ENCODE measurements at places on chromosomes 4 and X.

- no peak for DNase-seq
Observed at GRCh38 chrX:45200741-45201234, at the start of gene DIPK2B. Gene DIPK2B (minus strand): TSS chrX:45200876. CDS start chrX:45200826, 50 bp downstream.

GRCh38 chrX:39144956-39145355 is 343.7 kb downstream of the MID1IP1 start:
- no peak for DNase-seq

DNA sequence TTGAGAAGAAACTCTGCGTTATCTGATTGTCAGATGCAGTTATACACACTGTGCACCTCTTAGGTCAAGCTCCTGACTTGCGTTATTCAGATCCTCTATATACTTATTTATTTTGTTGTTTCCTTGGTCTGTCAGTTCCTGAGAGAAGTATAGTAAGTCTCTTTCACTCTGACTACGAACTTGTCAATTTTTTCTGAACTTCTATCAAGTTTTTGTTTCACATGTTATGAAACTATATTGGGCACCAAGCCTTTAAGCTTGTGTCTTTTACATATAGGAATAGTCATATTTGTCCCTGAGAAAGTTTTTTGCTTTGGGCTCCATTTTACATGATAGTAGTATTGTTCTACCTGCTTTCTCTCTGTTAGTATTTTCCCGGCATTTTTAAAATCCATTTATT is 31.7 kb downstream of the ZNF275 start:
- DNase-seq = no peak

DNA sequence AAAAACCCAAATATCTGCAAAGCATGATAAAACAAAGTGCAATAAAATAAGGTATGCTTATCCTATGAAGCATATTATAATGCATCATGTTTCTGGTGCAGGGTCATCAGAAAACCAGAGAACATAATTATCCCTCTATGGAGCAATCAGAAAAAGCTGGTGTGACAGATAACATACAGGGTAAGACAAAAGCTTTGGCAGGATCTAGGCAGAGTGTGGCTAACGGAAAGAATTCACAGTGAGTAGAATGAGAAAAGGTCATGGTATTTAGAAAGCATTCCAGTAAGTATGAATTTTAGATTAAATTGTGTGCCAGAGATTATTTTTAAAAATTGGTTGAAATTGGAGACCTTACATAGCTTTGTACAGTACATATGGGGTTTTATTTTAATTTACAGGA is 29.0 kb upstream of the UGT2B4 start:
- no peak for DNase-seq

DNA sequence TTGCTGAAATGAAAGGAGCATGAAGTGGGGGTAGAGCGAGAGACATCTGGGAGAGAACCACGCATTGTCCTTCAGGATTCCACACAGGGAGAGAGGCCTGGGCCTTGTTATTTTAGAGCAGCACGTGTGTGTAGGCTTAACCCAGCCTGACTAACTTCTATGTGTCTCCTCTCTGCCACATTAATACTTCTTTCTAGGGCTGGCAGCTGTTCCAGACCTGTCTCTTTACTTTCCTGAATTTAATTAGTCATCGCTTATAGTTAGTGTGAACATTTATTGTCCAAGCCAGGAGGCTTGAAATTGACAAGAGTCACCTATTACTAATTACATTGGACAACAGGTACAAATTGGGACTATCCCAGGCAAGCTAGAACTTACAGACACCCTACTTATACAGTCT is 51.3 kb downstream of the SMAD1 start:
- DNase-seq = no peak

- DNase-seq = no peak
Observed at GRCh38 chrX:22730542-22730941, 269.2 kb upstream of the DDX53 start.

DNA sequence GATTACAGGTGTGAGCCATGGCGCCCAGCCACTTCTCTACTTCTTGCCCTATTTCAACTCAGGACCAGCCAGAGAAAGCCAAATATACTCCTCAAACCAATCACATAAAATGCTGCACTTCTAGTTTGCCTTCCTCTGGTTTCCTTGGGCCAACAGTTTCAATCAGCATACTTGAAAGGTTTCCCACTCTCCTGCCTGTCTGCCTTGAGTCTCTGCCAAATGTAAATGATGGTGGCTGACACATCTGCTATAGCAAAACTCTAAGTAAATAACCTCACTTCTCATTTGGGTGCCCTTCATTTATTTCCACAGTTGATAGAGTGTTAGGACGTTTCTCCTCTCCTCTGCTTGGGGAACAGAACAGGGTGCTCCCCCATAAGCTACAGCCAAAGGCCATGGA is 36.4 kb upstream of the PPA2 start:
- no peak for DNase-seq

GRCh38 chr4:181289198-181289597 is 954.0 kb upstream of the TENM3 start:
- DNase-seq = no peak

- no peak for DNase-seq
Observed at GRCh38 chr4:161178310-161178709, 985.5 kb downstream of the FSTL5 start.

- no peak for DNase-seq
Observed at GRCh38 chr4:40038977-40039376, 17.7 kb upstream of the N4BP2 start.

- DNase-seq = no peak
Observed at GRCh38 chrX:130834149-130834548, 68.9 kb downstream of the ENOX2 start.

- DNase-seq = no peak
Observed at GRCh38 chrX:24561121-24561520, 86.0 kb downstream of the PCYT1B start.

GRCh38 chrX:129606918-129607317 is 47.8 kb downstream of the APLN start:
- DNase-seq = peak; percentile 30

- no peak for DNase-seq
Observed at GRCh38 chrX:133482056-133482952, 67.0 kb upstream of the GPC4 start.

DNA sequence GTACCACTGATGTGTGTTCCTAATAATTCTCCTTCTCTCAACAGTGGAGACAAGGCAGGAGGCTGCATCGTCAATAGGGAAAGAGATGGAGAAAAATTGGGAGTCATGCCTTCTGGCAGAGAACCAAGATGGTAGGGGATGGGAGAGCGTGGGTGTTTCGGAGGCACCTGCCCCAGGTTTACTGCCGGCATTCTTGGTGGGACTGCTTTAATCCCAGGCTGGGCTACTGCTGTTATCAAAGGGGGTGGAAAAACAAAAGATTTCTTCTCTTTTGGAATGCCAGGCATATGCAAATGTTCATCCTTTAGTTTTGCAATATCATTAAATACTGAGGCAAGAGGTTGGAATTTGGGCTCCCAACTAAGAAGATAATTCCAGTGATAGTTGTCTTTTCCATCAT is 257.0 kb downstream of the DCHS2 start:
- no peak for DNase-seq

DNA sequence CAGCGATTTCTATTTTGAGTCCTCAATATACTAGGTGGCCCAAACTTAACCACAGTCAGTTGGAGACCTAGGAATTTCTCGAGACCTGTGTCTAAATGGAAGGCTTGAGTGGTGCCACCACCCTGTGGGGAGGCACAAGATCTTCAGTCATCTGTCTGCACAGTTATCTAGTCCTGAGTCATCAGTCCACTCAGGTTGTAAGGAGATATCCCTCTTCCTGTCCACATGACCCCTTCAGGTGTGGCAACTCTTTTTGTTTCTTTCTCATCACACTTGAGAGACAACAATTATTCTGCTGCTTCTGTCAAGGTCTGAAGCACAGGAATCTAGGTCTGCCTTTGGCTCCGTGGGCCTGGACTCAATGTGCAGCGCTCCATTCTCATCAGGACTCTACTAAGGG is 64.4 kb upstream of the IBSP start:
- no peak for DNase-seq

DNA sequence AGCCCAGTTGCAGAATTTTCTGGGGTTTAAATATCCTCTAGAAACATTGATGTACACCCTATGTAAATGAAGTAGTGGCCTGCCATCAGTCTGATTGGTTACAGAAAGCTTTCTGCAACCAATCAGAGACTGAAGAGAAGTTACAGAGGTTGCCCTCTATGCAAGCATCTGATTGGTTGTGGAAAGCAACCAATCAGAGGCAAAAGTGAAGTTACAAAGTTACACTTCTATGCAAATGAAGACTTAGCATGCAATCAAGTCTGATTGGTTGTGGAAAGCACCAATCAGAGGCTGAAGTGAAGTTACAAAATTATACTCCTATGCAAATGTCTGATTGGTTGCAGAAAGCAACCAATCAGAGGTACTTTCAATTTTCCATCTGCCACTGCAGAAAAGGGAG is 51.9 kb upstream of the USP9X start:
- DNase-seq = peak; percentile 55

GRCh38 chr4:20254511-20255250 is 3.0 kb downstream of the SLIT2 start:
- no peak for DNase-seq

DNA sequence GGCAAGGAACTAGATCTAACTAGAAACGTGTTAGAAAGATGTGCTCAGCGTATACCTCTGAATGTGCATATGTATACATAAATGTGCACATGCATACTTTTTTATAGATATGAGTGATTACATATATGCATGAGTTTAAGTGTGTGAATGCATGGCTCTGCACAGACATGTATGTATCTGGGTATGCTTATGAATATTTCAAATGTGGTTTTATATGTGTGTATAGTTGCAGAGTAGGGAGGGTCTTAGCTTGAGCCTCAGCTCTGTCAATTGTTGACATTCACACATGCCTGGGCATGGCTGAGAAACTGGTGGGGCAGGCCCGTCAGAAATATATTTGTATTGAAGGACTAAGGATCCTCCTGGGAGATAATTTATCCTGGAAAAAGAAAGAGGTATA is 31.1 kb downstream of the RAP2C start:
- DNase-seq = no peak

DNA sequence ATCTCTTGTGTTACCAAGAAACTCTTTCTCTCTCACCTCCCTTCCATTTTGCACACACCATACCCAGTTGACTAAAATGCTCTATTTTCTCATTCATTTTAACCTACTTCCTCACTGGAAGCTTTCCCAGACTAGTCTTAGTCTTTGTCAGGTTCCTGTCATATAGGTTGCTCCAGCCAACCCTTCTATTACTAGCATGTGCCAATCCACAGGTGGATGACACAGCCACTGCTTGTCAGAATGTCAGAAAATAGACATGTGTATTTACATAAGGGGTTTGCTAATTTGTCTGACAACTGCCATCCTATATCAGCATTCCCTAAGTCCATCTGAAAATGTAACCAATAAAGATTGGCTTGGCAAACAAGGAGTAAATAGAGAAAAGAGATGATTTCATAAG is 239.2 kb upstream of the SMIM31 start:
- no peak for DNase-seq

DNA sequence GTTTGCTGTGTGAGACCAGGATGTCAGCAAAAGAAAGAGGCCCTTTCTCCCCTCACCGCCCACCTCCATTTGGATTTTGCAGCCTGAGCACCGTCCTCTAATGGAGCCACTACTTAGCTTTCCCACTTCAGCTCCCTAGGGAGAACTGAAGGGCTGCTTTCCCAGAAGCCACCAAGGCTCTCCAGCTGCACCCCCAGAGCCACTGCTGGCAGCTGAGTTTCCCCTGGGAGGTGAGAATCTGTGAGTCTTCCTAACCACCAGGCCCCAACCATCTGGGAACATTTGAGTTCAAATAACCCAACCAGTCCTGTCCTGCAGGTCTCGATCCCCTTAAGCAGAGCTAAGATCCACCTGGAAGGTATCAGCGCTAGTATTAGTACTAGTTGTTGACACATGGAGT is 173.1 kb upstream of the USP9X start:
- no peak for DNase-seq

- no peak for DNase-seq
Observed at GRCh38 chr4:109912706-109913595, at the start of gene EGF. Gene EGF (plus strand): TSS chr4:109912883. CDS start chr4:109913336, 453 bp downstream.

GRCh38 chr4:37767546-37767945 is 58.9 kb upstream of the PGM2 start:
- DNase-seq = peak; percentile 18

GRCh38 chr4:106062452-106062875 is 167.2 kb downstream of the NPNT start:
- DNase-seq = peak; percentile 80

DNA sequence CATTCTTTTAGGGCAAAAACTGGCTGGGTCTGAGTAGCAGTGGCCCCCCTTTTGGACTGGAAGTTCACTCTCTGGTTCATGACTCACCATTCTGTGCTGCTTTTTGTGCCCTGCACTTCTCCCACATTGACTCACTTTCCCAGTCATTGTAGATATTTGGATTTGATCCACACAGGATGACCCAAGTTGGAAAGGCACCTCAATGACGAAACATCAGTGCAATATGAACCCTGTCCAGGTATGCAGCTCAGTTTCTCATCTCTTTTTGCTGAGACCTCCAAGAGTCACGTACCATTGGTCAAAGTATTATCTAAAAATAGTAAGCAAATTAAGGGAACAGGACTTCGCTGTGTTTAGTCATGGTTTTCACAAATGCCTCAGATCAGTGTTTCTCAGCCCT is 92.7 kb downstream of the CBLL2 start:
- DNase-seq = no peak

DNA sequence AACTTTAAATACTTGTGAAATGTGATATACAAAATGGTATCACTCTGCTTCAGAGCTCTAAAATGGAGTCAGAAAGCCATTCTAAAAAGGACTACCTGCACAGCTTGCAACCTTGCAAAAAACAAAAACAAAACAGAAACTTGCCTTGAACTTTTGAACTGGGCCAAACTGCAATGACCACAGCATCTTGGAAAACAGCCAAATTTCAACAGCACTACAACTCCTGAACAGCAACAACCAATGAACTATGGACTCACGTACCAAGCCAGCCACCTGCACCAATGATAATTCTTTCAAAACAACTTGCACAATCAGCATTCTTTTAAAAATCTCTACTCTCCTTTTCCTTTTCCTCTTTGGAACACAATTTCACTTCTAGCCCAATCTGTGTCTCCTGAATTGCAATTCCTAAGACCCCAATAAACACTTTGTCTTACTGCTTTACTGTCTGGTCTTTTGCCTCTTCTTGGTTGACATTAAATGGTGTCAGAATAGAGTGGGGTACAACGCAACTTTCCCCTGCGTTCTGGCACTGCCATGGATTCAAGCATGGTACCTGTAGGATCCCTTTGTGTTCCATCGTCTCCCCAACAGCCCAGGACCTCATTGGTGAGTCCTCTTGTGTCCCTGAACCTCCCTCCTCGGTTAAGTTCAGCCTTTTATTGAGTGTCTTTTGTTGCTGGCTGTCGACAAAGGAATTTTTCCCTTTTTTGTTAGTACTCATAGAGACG is 35.7 kb upstream of the FMR1 start:
- peak; percentile 85 for DNase-seq

DNA sequence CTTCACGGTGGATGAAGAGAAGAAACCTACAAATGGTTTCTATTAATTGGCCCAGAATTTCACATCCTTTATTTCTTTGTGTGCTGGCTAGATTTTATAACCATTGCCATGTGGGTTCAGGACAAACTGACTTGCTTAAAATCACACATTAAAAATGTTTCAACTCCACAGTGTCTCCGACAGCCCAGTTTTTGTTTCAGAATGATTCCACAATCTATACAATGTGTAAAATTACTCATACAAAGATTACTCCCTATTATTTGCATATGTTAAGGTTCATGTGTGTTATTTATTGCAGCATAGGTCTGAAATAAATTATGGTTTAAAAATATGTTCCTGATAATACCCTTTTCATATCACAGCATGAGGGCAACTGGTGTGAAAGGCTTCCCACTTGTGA is 20.6 kb downstream of the DCHS2 start:
- no peak for DNase-seq
